Aorta (tissue), 5 donors: ENCODE measurements at places on chromosomes 2 and 18. TPM values are rescaled to one million over a fixed set of nuclear protein-coding genes. Genes with fewer than 3 reads are reported as not detected.

GRCh38 chr2:92073036-92073814 is 2798.0 kb upstream of the TEKT4 start:
- no peak overlapping the region for H3K27ac ChIP-seq
- DNase-seq, result peak; percentile 36
- H3K36me3 ChIP-seq, result no peaks in the 10 kb centered on the region

DNA sequence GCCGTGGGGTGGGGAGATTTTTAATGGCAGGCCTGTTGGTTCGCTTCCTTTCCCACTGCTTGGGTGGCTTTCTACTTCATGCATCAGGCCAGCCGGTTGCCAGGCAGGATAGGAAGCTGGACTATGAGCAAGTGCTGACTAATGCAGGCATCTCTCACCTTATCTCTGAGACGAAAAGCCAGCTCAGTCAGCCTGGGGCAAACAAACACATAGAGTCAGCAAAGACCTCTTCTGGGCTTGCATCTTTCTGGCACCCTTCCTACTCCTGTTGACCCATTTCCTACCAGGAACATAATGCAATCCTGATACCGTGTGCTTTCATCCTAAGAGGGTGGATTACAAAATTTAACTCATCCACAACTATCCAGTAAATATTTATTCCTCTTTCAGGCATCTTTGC is 416.6 kb upstream of the MEX3C start:
- H3K4me3 ChIP-seq, result no peak overlapping the region
- DNase-seq, result no peak
- H3K27ac ChIP-seq, result no peak overlapping the region
- no peaks in the 10 kb centered on the region for H3K4me1 ChIP-seq
- H3K27me3 ChIP-seq, result no peaks in the 10 kb centered on the region
- H3K36me3 ChIP-seq, result no peaks in the 10 kb centered on the region

The GALNT3 gene
- 2.4 TPM for total RNA-seq

The GPAT2 gene
- total RNA-seq, result 16.2 TPM

DNA sequence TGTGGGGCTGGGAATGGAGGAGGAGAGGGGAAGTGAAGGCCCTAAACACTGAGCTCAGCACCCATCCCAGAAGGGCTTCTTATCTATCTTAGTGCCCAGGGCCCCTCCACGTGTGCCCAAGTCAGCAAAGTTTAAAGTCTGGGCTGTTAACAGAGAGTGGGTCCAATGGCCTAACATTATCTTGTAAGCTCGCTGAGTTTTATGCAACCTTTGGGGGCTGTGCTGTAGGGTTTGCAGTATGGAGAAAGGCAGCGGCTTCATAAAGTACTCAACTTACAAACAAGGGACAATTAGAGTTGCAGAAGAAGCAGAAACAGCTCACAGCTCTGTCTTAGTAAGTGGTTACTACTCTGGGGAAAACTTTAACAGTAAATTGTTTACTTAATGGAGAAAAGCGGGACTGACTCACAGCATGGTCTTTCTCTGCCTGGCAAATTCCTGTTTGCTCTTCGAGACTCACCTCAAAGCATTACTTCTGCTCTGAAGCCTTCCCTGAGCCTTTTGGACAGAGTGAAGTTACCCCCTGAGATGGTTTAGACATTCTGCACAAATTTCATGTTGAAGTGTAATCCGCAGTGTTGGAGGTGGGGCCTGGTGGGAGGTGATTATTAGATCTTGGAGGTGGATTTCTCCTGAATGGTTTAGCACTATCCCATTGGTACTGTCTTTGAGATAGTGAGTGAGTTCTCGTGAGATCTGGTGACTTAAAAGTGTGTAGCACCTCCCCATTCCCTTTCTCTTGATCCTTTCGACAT is 9.0 kb downstream of the ENOSF1 start:
- H3K27me3 ChIP-seq, result no peaks in the 10 kb centered on the region
- H3K4me3 ChIP-seq, result no peak overlapping the region
- no peak for DNase-seq

DNA sequence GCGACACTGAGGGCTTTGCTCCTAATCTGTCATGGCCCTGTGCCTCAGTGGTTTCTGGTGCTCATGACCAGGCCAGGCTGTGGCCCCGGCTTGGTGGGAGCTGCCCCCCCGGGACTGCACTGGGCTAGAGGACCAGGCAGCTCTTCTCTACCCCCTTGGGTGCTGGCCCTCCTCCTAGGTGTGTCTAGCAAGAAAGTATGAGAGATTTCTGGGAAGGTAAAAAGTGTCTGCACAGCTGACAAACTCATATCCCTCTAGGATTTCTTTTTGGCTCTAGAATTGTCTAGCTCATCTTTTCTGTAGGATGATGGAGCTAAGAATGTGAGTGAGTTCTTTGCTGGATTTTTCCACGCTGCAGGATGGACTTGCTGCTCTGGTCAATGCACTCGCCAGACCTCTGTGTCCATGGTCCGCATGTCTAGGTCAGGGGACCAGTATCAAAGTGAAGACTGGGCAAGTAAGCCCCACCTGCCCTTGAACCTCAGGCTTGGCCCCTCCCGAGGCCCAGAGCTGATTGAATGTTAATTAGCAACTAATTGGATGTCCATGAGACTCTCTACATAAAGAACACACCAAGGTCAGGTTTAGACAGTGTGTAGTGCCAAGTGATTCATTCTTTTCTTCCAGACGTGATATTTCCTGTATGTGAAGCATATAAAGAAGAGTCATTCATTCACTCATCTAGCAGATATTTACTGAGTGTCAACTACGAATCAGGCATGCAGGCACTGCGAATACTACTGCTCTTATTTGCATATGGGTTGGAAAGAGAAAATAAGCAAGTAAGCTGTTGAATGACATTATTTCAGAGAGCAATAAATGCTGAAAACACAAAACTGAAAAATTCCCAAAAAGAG is 15.6 kb upstream of the PSD4 start:
- peak; percentile 55 for DNase-seq
- H3K36me3 ChIP-seq, result no peaks in the 10 kb centered on the region
- no peak overlapping the region for H3K27ac ChIP-seq
- no peak overlapping the region for H3K4me3 ChIP-seq

The DUSP19 gene
- 7.1 TPM for total RNA-seq

DNA sequence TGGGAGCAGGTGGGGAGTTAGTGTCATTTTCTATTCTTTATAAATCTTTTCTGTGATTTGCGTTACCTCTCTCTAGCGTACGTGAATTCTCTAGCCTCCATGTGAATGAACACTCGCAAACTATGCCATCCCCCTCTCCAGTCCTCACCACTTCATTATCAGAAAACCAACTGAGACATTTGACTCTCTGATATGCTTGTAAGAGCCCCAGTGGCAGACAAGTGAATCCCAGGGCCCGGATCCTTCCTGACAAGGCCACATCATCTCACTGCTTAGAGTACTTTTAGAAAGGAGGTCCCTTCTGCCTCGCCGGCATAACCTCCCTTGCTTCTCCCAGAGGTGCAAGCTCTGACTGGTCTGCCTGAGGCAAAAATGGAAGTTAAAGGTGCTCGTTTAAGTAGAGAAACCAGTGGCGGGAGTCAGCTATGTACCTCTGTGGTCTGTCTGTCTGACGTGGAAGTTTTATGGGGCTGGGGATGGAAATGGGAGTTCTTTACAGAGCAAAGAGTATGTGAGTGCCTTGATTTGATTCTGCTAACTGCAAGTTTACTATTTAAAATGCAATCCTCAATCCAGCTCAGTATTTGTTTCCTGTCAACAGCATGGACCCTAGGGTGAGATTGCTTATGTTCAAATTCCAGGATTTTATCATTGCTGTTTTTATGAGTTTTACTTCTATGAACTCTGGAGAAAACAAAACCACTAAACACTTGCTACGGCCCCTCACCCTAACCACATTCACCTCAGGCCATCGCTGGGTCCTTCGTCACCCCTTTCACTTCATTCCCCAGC is 114.9 kb upstream of the MSTN start:
- no peaks in the 10 kb centered on the region for H3K4me1 ChIP-seq
- no peak overlapping the region for H3K27ac ChIP-seq
- no peak for DNase-seq
- no peak overlapping the region for H3K4me3 ChIP-seq
- no peaks in the 10 kb centered on the region for H3K27me3 ChIP-seq

DNA sequence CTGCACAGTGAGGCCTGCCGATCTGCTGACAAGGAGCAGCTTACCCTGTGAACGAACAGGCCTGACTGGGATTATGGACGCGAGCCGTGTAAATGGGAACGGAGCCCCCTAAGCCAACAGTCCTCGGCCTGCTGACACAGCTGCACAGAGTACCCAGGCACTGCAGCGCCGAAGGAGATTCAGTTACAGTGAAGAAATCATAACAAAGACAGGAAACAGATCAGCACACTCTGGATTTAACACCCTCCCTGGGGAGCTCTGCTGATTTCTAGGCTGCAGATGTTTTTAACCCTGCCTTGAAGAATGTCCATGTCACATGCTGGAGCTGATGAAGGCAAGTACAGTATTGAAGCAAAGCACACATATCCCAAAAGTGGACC is 43.4 kb downstream of the COLEC12 start:
- H3K4me1 ChIP-seq, result peaks cover 3% of the 10 kb centered on the region
- H3K4me3 ChIP-seq, result no peak overlapping the region
- no peaks in the 10 kb centered on the region for H3K27me3 ChIP-seq
- DNase-seq, result no peak
- peak overlapping the region; percentile 58 for H3K27ac ChIP-seq

The REG3G gene
- 0.71 TPM for total RNA-seq

The SNED1 gene
- total RNA-seq, result 149 TPM

GRCh38 chr2:1704631-1705556 is 39.4 kb downstream of the PXDN start:
- H3K4me3 ChIP-seq, result no peak overlapping the region
- no peaks in the 10 kb centered on the region for H3K27me3 ChIP-seq
- DNase-seq, result no peak
- H3K27ac ChIP-seq, result no peak overlapping the region
- no peaks in the 10 kb centered on the region for H3K4me1 ChIP-seq
- no peaks in the 10 kb centered on the region for H3K36me3 ChIP-seq

DNA sequence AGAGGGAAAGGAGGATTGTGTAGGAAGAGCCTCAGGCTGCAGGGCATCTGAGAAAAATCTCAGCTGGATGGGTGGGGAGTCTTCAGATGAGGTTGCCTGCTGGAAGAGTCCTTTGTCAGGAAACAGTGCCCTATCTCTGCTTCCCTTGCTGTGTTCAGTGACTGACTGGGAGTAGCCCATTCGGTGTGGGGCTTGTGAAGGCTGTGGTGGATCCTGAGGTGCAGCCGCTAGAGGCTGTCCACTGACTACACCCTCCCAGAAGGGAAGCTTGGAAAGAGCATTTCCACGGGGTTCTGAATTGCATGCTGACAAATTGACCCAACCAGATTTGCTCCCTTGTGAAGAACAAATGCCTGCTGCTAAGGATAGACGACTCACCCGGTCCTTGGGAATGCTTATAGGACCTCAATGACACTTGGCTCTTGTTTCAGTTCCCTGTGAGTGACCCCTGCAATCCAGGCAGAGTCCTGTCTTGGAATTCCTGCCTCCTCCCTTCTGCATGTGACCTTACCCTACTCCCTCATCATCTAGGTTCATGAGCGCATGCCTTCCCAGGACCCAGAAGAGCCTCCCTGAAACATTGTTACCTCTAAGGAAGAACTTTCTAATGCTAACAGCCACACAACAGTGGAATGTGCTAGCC is 109.7 kb upstream of the FAM136A start:
- H3K27me3 ChIP-seq, result no peaks in the 10 kb centered on the region
- H3K27ac ChIP-seq, result no peak overlapping the region
- H3K4me1 ChIP-seq, result no peaks in the 10 kb centered on the region
- H3K4me3 ChIP-seq, result no peak overlapping the region

GRCh38 chr18:55998071-55998522 is 410.1 kb upstream of the TCF4 start:
- no peaks in the 10 kb centered on the region for H3K4me1 ChIP-seq
- H3K27me3 ChIP-seq, result no peaks in the 10 kb centered on the region
- no peak overlapping the region for H3K4me3 ChIP-seq
- no peak for DNase-seq

DNA sequence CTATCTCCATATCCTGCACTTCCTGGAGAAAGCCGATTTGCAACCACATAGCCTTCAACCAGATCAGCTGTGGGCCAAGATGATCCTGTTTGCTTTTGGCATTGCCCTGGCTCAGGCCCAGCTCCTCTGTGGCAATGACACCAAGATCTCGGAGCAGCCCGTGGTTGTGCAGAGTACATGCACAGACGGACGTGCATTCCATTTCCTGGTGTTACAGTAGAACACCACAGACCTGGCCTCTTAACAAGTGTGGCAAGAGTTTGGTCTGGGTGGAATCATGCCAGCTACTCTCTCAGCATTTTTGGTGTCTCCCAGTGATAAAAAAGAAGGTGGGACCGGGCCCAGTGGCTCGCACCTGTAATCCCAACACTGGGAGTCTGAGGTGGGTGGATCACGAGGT is 20.0 kb downstream of the MALT1 start:
- H3K36me3 ChIP-seq, result peaks cover 2% of the 10 kb centered on the region
- no peaks in the 10 kb centered on the region for H3K4me1 ChIP-seq
- DNase-seq, result no peak
- H3K4me3 ChIP-seq, result no peak overlapping the region

The MC2R gene
- not detected for total RNA-seq

DNA sequence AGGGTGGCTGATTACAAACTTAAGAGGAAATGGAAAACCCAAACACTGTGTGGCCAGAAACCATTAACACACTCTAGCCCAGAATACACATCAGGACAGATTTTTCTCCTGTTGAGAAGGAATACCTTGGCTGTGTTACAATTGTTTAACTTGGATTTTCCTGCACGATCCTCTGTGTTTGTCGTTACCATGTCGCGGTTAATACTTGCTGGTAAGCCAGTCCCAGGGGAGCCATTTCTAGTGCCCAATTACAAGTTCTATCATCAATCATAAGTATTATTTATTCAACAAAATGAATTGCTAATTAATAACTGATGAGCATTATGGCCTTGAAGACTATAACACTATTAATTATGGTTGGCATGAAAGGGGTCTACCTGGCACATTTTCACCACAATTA is 146.8 kb downstream of the LNPK start:
- no peaks in the 10 kb centered on the region for H3K36me3 ChIP-seq
- no peak for DNase-seq
- no peak overlapping the region for H3K4me3 ChIP-seq
- no peaks in the 10 kb centered on the region for H3K4me1 ChIP-seq
- no peaks in the 10 kb centered on the region for H3K27me3 ChIP-seq

- no peak overlapping the region for H3K4me3 ChIP-seq
- H3K4me1 ChIP-seq, result no peaks in the 10 kb centered on the region
- H3K27ac ChIP-seq, result no peak overlapping the region
- H3K36me3 ChIP-seq, result no peaks in the 10 kb centered on the region
- H3K27me3 ChIP-seq, result no peaks in the 10 kb centered on the region
These were observed 45.0 kb downstream of the MTA3 start for GRCh38 chr2:42613281-42614064.

GRCh38 chr18:37084912-37085311 is 256.0 kb downstream of the KIAA1328 start:
- no peaks in the 10 kb centered on the region for H3K36me3 ChIP-seq
- DNase-seq, result no peak
- H3K4me1 ChIP-seq, result no peaks in the 10 kb centered on the region
- H3K27ac ChIP-seq, result no peak overlapping the region
